CD4-positive, alpha-beta T cell treated with Interleukin-4 for 4 hours (primary cell): ENCODE measurements at places on chromosomes 1 and 21.

DNA sequence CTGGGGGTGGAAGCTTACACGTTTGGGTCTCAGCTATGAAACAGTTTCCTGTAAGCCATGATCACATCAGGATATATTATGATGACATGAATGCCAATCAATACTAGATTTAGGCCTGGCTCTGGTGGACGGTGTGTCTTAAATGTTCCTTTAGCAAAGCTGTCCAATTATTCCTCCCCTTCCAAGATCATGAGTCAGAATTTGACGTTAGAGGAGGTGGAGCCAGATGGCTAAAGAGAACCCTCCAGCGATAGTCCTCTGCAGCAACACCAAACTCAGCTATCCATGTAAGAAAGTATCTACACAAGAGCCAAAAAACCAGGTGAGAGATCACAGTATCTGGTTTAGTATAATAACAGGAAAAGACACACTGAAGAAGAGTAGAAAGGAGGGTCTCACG, 47.8 kb downstream of the PACC1 start:
- no peak for DNase-seq

GRCh38 chr1:245707941-245708340, 553.2 kb downstream of the KIF26B start:
- DNase-seq, result no peak

DNA sequence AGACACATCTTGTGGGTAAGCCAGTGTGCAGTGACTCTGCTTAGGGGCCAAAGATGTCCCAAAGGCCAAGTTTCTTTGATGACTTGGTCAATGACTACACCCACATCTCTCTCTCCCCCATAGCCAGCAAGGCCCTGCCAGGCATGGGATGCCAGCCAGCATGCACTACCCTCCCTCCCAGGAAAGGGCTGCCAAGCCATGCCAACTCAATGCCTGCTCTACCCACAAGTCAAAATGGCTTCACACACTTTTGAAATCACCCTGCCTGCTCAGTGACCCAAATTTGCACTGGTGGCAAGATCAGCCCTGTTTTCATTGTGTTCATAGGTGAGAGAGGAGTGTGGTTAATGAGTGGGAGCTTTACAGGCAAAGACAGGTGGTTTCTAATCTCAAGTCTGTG, 112.5 kb downstream of the MATN1 start:
- no peak for DNase-seq

DNA sequence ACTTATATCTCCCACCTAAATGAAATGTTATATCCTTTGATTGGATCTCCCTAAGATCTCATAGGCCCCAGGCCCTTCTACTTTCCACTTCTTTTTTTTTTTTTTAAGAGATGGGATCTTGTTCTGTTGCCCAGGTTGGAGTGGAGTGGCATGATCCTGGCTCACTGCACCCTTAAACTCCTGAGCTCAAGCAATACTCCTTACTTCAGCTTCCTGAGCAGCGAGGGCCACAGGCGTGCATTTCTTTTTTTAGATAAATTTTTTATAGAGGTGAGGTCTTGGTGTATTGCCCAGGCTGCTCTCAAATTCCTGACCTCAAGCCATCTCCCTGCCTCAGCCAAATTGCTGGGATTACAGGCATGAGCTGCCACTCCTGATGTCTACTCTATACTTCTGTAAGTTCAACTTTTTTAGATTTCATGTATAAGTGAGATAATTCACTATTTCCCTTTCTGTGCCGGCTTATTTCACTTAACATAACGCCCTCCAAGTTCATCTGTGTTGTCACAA, 987.5 kb upstream of the NCAM2 start:
- no peak for DNase-seq

DNA sequence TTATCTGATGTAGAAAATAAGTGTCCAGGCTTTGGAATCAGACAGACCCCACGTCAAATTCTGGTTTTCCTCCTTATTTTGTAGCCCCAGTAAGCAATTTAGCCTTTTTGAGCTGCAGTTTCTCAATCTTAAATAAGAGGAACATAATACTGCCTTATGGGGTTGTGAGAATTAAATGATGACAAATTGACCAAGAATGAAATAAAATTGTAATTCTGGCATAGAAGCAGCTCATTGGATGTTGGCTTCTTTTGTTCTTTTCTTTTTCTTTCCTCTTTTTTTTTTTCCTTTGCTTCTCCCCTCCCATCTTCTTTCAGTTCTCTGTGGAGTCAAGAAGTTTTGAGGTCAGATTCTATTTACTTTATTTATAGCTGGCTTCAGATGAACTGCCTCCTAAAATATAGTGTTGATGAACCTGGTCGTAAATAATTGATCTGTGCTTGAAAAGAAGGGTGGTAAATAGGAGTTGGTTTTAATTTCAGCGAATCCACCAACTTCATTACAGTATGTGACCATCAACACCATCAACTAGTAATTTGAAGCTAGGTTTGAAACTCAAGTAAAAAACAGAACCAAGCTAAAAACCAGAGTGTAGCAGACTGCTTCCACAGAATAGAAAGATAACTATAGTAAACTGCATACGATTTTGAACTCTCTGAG, 81.1 kb downstream of the CACHD1 start:
- no peak for DNase-seq

GRCh38 chr1:220894924-220895256, 15.6 kb downstream of the HLX start:
- DNase-seq, result no peak

GRCh38 chr21:16592381-16592780, 862.6 kb downstream of the USP25 start:
- DNase-seq, result no peak

DNA sequence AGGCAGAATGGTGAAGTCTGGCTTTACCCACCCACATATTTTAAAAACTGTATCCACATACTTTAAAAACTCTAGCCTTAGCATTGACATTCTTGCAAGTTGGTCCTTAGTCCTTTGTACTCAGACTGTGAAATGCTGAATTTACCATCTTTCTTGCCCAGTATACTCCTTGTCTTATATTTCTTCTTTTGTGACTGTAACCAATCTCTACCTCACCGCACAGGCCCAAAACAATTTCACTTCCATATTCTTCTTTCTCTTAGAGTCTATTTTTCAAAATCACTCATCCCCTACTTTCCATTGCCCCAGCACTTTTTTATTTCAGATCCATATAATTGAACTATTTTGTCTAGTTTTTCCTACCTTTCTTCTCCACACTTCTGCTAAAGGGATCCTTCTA, 892.4 kb upstream of the B3GALT2 start:
- no peak for DNase-seq

- no peak for DNase-seq
These were observed 187.9 kb downstream of the PATJ start for GRCh38 chr1:61930116-61930645.

- DNase-seq, result no peak
These were observed 431 bp upstream of the C1orf52 start for GRCh38 chr1:85259912-85260274.

- no peak for DNase-seq
These were observed 7.5 kb upstream of the LAPTM5 start for GRCh38 chr1:30764939-30765555.

DNA sequence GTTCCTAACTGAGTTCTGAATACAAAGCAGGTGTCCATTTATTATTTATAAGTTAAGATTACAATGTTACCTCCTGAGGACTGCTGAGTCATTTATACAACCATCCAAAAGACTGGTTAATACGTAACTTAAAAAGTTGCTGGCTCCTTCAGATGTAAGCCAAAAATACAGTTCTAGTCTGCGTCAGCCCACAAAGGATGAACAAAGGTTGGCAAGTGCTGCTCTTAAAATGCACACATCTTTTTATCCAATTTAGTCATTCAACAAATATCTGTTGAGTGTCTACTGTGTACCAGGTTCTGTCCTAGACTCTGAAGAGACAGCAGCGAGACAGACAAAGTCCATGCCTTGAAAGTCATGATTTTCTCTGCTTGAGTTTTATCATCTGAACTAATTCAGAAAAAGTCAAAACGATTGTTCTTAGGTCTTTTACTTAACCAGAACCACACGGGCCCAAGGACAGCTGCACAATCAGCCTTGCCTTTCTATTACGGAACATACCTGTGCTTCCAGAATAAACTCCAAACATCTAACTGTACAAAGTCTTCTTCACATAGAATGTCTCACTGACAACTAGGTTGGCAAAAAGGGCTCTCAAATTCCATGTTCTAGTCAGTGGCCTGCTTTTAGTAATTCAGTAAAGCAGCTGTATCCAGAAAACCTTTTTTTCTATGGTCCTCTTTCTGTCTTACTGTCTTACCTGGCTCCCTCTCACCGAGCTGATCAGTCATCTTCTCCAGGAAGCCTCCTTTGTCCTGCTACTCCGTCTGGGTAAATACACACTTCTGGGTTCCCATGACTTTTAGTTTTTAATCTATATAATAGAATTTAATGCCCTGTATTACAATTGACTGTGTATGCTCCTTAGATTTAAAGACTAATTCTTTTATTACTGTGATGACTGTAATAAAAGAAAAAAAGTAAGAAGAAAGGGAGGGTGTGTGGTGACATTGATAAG, 15.5 kb upstream of the CNN3 start:
- no peak for DNase-seq

DNA sequence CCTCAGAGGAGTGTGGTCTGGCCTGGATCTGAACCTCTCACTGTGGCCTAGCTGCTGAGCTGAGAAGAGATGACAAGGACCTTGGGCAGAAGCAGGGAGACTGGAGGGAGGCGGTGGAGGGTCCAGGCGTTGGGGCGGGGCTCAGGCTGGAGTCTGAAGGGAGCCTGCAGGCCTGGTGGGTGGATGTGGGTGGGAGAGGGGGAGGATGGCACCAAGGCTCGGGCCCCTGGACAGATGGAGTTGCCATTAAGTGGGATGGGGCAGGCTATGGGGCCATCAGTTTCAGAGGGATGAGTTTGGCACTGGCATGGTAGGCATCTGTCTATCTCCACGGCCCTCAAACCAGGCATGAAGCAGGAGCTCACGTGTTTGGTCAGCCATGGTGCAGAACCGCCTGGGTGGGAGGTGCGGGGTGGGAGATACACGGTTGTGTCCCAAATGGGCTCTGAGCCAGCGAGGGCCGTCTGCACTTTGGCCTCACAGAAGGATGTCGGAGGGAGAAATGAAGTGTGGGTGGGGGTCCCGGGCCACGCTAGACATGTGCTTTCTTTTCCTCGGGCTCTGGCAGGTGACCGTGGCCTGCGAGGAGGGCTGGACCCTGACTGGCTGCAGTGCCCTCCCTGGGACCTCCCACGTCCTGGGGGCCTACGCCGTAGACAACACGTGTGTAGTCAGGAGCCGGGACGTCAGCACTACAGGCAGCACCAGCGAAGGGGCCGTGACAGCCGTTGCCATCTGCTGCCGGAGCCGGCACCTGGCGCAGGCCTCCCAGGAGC, 23.6 kb downstream of the PCSK9 start:
- DNase-seq, result no peak

DNA sequence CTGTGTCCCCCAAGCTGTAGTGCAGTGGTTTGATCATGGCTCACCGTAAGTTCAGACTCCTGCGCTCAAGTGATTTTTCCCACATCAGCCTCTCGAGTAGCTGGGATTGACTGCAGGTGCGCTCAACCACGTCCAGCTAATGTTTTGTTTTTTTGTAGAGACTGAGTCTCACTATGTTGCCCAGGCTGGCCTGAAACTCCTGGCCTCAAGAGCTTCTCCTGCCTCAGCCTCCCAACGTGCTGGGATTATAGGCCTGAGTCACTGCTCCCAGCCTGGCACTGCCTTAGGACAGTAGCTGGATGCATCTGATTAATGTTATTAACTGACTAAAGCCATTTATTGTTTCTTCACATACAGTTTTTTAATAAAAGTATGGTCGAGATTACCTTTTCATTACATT, 40.2 kb downstream of the RNF11 start:
- no peak for DNase-seq

DNA sequence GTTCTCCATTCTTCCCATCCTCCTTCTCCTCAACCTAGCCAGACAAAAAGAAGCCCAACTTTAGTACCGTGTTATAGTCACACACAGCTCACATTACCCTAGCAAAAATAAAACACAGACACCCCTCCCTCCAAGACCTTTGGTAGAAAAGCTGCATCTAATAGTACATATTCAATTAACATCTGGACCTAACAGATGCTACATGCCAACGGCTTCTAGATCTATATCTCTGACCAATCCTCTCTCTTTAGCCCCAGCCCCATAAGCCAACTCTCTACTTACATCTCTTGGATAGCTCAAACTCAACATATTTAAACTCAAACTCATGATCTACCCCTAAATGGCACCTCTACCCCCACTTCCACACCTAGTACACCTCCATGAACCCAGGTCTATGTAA, 233.1 kb downstream of the KCNH1 start:
- DNase-seq, result no peak

- DNase-seq, result no peak
These were observed 125.8 kb upstream of the C8B start for GRCh38 chr1:57091642-57092041.

DNA sequence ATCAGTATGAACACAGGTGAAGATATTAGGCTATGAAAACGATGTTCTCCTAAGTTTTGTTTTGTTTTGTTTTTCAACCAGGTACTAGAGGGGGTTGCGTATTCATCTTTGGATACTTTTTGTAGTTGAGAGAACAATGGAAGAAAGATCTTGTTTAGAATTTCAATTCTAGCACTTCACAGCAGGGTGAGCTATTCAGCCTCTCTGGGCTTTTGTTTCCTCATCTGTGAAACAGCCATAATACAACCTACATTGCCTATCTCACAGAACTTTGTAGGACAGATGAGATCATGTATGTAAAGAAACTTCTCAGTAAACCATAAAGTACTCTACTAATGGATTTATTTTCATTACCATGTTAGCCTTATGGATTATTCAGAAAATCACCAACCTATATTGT, 199.5 kb downstream of the GPATCH2 start:
- no peak for DNase-seq

GRCh38 chr1:186404454-186405051, 28.9 kb downstream of the ODR4 start:
- DNase-seq, result peak; percentile 46

GRCh38 chr1:219582296-219582695, 30.6 kb downstream of the ZC3H11B start:
- no peak for DNase-seq
